Brain (organoid and tissue), 16 donors: ENCODE measurements at places on chromosomes 4 and X.

GRCh38 chr4:140335076-140335475 lies 38.4 kb upstream of the SCOC start:
- no peak for DNase-seq

DNA sequence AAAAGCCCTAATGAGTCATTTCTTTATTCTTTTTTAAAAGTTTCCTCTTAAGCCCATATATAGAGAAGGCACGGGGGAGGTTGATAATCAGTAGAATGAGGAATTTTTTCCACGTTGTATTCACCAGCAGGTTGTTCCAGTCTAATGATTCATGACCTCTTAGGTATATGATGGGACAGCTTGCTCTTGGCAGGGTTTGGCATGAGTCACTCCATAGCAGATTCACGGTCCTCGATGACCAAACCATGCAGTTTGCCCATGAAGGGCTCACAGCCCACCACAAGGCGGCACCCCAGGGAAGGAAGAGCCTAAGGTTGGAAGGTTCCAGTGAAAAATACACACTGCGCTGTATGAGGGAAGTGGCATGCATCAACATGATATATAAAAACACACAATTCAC lies 623.8 kb upstream of the DIPK2B start:
- no peak for DNase-seq

GRCh38 chr4:22637306-22637705 lies 55.4 kb upstream of the GBA3 start:
- DNase-seq, result no peak

GRCh38 chr4:24372881-24373280 lies 211.5 kb downstream of the DHX15 start:
- DNase-seq, result no peak

DNA sequence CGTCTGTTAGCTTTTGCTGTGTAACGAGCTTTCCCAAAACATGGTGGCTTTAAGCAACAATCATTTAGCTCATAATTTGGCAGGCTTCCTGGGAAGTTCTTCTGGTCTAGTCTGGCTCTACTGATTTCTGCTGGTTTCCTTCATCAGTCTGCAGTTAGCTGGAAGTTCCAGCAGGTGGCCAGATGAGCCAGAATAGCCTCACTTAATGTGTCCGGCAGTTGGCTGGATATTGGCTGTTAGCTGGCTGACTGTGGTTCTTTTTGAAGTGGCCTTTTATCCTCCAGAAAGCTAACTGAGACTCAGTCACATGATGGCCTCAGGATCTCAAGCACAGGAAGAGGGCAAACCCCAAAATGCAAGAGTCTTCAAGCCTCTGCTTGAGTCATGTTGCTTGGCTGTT lies 34.9 kb downstream of the FTHL17 start:
- DNase-seq, result peak; percentile 58

DNA sequence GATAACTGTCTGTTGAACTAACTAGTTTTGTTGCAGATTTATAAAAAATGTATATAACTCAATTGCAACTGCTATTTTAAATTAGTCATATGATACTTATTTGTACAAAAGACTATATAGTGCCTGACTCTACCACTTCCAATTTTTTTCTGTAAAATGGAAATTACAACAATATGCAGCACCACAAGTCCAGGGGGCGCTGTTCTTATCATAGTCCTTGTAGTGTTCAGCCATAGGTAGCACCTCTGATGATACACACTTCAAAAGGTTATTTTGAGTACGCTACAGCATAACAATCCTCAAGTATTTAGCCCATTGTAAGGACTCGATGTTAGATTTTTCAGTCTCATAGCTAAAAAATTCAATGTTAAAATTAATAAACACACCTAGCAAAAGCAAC lies 174.9 kb downstream of the CORIN start:
- DNase-seq, result no peak

DNA sequence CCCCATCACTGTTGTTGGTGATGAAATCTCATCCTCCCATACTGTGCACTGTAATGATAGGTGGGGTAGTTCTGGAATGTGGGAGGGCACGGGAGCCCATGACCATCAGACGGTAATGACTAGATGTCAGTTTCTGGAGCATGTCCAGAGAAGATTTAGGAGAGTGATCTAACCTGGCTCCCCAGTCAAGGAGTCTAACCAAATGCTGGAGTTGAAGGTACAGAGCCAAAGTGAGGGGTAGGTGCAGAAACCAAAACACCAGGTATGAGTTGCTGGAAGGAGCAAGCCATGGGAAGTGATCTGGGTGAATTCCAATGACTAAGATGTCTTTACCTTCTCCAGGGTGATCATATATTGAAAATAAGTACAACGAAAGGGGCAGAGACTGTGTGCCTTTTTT lies 296.9 kb downstream of the INPP4B start:
- no peak for DNase-seq

DNA sequence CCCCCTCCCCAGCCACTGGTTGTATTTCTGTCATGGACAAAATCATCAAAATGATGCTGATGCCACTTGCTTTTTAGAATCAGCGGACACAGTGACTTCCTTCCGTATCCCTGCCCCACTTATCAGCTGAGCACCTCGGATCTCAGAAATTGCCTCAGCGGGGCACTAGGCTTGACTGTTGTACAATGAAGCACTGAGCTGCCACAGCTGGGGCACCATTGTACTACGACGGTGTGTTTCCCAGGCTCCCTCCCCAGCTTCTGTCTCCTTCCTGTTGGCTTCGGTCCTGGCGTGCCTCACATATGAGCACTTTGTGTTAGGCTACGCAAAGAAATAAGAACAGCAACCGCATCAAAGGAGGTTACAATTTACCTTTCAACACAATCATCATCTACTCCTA lies 82.4 kb downstream of the F11 start:
- no peak for DNase-seq

- no peak for DNase-seq
These were observed 83.8 kb downstream of the LUZP4 start for GRCh38 chrX:115373308-115373707.

DNA sequence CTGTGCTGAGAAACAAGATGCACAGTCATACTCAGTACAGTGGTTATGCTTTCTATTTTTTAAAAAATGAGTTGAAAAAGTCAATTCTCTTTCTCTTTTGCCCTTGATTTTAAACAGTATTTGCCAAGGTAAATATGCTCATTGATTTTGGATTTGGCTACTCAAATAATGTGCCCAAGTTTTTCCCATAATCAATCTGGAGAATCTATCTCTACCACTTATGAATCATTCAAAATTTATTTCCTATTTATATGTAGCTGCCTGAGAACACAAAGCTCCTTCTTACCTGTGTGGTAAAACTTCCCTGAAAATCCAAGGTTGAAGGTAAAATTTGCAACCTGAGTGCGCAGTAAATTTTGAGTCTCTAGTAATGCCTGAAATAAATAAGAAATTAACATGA lies 136.5 kb downstream of the NDST4 start:
- no peak for DNase-seq

DNA sequence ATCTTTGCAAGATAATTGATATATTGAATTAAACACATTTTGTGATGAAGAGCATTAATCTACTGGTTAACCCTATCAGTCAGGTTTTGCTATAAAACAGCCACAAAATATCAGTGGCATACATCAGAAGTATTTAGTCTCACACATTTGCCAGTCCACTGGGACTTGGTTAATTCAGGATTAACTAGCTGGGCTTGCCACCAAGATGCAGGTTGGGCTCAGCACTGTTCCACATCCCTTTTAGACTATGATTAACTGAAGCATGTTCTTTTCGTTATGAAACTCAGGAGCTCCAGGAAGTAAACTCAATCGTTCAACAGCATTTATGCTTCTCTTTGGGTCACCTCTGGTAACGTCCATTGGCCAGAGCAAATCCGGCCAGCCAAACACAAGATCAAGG lies 538.1 kb upstream of the HS3ST1 start:
- DNase-seq, result no peak

- DNase-seq, result no peak
These were observed 1624.0 kb upstream of the IGFBP7 start for GRCh38 chr4:58734030-58734674.

- peak; percentile 22 for DNase-seq
These were observed 640.8 kb upstream of the INTU start for GRCh38 chr4:126991965-126992364.

GRCh38 chr4:82223715-82224114 lies 150.1 kb downstream of the HNRNPD start:
- peak; percentile 46 for DNase-seq

- no peak for DNase-seq
These were observed 458.0 kb upstream of the CXorf51B start for GRCh38 chrX:146351620-146352019.

DNA sequence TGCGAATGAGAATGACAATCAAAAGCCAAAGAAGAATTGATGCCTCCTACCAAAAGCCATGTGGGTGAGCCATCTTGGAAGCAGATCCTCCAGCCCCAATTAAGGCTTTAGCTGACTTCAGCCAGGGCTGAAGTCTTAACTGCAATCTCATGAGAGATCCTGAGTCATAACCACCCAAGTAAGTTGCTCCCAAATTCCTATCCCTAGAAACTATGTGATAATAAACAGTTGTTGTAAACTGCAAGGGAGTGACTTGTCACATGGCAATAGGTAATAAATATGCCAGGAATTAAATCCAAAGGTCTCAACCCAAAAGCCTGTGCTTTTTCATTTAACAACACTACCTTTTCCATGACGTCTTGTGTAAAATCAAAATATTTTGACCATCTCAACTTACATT lies 154.2 kb upstream of the TBL1X start:
- no peak for DNase-seq

- DNase-seq, result peak; percentile 85
These were observed 220.1 kb downstream of the AFAP1 start for GRCh38 chr4:7719354-7720174.
